ENCODE measurements at places on chromosomes 2 and 18.

DNA sequence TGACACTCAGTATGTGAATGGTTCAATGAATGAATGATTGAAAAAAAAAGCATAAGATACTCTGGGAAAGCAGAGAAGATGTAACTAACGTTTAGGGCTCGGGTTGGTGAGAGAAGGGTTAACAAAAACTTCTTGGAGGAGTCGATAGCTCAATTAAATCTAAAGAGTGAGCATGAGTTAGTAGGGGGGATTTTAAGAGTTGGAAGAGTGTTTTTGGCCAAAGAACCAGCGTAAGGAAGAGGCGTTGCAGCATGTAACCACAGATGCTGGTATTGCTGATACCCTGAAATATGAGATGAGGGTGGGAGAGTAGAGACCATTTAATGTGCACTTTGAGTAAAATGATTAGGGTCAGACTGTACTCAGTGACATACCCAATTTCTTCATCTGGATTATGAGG is 14.5 kb downstream of the ARHGAP28 start:
- H3K36me3 ChIP-seq, result no peaks in the 10 kb centered on the region
- no peak overlapping the region for H3K27ac ChIP-seq
- no peak overlapping the region for H3K4me3 ChIP-seq
- H3K27me3 ChIP-seq, result no peaks in the 10 kb centered on the region

GRCh38 chr2:99420751-99421299 is 69.0 kb downstream of the REV1 start:
- H3K4me3 ChIP-seq, result no peak overlapping the region
- DNase-seq, result no peak
- H3K27ac ChIP-seq, result no peak overlapping the region
- H3K36me3 ChIP-seq, result peaks cover 48% of the 10 kb centered on the region

GRCh38 chr2:241130316-241130715 is 19.0 kb downstream of the PASK start:
- H3K27me3 ChIP-seq, result no peaks in the 10 kb centered on the region
- H3K4me1 ChIP-seq, result no peaks in the 10 kb centered on the region
- H3K36me3 ChIP-seq, result peaks cover 6% of the 10 kb centered on the region
- no peak overlapping the region for H3K27ac ChIP-seq
- no peak overlapping the region for H3K4me3 ChIP-seq
- no peak for DNase-seq

DNA sequence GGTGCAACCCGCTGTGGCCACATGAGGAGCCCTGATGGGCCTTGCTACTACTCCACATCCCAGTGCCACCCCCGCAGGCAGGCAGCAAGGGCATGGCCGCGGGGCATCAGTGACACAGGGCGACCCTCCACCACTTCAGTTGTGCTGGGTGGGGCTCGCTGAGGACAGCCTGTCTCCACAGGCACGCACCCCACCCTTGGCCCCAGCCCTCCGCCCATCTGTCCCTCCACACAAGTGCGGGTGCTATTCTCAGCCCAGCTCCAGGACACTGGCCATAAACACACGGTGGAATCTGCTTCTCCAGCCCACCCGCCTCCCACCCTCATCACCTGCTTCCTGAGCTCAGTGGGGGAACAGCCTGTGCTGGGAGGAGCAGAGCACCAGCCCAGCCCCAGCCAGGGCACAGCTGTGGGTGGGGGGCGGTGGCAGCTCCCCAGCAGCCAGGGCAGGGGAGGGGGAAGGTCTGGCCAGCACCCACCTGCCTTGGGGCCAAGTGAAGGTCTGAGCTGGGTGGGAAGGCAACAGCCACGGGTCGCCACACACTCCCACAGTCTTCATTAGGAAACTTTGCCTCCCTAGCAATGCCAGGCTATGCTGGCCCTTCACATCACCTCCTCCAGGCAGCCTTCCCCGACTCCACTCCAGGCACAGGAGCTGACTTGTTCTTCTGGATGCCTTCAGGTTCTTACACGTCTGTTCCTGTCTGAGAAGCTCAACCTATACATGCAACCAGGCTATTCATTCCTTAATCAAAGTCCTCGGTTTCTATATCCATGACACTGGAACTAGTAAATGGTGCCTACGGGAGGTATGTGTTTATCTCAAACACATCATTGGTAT is 16.5 kb downstream of the BIN1 start:
- no peak overlapping the region for H3K4me3 ChIP-seq
- no peak overlapping the region for H3K27ac ChIP-seq
- H3K4me1 ChIP-seq, result peaks cover 25% of the 10 kb centered on the region
- no peaks in the 10 kb centered on the region for H3K27me3 ChIP-seq
- H3K36me3 ChIP-seq, result no peaks in the 10 kb centered on the region

DNA sequence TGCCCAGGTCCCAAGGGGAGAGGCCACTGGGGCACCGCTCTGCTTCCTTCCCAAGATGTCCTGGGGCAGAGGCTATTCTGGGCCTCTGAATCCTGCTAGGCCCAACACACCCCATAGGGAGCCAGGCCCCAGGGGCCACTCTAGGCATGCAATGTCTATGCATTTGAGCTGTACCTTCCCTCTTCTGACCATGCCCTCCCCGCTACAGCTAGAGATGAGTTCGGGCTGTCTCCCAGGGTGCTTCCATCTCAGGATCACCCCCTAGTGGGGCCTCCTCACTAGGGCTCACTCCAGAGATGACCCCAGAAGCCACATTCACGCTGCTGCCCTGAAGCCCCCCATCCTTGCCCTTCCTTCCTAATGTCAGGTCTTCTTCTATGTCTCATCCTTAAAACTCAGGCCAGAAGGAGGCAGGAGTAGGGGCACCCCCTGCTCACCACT is 54.4 kb downstream of the TNS1 start:
- H3K4me3 ChIP-seq, result no peak overlapping the region
- H3K36me3 ChIP-seq, result no peaks in the 10 kb centered on the region
- H3K27ac ChIP-seq, result no peak overlapping the region
- DNase-seq, result no peak
- H3K4me1 ChIP-seq, result peaks cover 7% of the 10 kb centered on the region

- 0 out of 2 replicates have a peak, but pooled peaks cover 3% of the 10 kb centered on the region for H3K4me1 ChIP-seq
- H3K27me3 ChIP-seq, result no peaks in the 10 kb centered on the region
- no peaks in the 10 kb centered on the region for H3K36me3 ChIP-seq
- H3K4me3 ChIP-seq, result no peak overlapping the region
- no peak overlapping the region for H3K27ac ChIP-seq
Measured at GRCh38 chr2:193943406-193943960, 1713.5 kb upstream of the SLC39A10 start.

Measured in H1 (cell line).